MCF 10A (cell line): ENCODE measurements at places on chromosomes 6 and 20. TPM values are rescaled to one million over a fixed set of nuclear protein-coding genes. Genes with fewer than 3 reads are reported as not detected.

DNA sequence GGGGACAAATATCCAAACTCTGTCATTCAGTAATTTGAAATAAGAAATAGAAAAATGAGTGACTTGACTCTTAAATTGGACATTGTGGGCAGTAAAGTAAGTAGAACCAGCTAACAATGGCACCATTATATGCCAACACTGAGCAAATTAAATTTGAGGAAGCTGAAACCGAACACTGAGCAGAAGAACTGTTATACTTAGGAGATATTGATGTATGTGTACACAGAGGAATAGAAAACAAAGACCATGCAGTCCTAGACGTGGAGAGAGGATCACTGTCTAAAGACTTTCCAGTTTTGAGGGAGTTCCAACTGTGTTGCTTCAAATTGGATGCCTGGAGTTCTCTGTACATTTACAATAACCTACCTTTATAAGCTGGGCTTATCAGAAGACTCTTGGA, 427.0 kb upstream of the EYS start:
- no peak for DNase-seq

DNA sequence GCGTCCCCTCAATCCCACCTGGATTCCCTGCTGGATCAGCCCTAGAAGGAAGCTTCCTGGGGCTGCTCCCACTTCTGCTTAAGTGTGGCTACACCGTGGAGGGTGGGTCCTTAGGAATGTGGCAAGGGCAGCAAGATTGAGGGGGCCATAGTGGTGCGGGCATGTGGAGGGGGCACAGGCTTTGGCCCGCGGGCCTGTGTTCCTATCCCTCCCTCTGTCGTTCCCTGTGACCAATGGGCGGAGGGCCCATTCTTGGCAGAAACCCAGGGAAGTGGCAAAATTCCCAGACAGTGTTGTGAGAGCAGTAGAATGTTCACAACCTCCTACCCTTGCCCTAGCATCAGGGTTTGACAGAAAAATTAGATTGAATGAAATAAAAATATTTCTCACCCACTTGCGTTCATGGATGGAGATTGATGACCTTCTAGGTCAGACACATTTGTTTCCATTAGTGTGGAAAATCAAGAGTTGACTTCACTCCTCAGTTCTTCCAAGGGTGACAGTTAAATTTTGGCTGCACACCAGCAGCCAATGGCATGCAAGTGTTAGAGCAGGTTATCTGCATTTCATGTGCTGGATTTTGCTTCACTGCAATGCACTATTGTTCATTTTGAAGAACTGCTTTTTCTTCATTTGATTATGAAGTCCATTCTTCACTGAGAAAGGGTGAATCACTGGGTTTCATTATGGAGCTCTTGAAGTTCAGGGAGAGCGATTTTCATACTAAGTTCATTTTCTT, 49.3 kb upstream of the AHI1 start:
- no peak for DNase-seq

GRCh38 chr20:44075191-44075949, 111.6 kb downstream of the JPH2 start:
- DNase-seq: no peak

- DNase-seq: peak; percentile 28
These were observed 2.0 kb upstream of the ZNFX1 start for GRCh38 chr20:49279677-49280462.

Gene SLC22A3
- total RNA-seq: 0.09 and 0.20 TPM in 2 replicates

- DNase-seq: no peak
These were observed 225.6 kb downstream of the PLCB1 start for GRCh38 chr20:8357703-8358102.

DNA sequence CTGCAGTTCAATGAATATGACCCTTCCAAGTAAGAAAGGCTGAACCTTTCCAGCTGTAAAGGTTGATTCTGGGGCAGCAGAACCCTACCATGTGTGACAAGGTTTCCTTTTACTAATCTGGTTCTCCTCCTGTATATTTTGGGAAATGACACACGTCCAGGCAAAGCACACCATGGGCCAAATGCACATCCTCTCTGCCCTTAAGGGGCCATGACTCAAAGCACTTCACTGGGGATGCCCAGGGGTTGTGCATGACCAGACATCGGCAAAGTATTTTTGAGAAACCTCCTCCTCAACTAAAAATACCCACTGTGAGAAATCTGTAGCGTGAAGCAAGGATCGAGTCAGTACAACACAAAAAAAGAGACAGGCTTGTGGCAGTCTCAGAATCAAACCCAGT, 174.7 kb downstream of the BACH2 start:
- peak; percentile 75 for DNase-seq

Gene HIVEP1
- 19.1 and 27.0 TPM in 2 replicates for total RNA-seq

DNA sequence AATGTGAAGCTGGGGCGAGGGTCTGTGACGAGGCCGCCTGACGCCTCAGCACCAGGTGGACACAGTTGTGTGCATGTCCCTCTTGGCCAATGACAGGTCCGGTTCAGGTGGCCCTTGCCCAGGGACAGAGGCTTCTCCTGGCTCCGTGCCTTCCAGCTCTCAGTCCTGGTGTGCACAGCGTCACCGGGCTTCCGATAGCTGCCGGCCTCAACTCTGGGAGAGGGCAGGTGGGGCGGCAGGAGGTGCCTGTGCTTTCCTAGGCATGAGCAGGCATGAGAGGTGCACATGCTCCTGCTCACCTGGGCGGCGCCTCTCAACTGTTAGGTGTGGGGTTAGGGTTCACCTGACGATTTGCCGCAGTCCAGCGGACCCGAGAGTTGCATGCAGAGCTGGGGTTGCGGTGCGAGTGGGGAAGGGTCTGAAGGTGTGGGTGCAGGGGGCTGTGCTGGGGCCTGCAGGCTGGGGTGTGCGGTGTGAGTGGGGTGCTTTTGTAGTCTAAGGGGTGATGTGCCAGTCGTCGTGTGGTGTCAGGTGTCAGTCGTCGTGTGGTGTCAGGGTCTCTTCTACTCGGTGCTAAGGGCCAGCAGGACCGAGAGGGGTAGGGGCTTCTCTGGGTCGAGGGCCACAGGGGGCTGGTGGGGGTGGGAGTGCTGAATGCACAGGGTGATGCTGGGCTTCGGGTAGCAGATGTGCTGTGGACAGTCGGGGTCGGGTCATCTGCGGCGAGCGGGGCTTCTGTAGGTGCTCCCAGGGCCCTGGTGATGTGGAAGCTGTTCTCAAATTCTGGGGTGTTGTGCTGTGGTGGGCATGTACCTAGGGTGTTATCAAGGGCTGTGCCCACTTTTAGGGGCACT, 3.8 kb upstream of the SOX18 start:
- DNase-seq: no peak

GRCh38 chr20:50787181-50787580, 7.7 kb upstream of the BCAS4 start:
- no peak for DNase-seq

GRCh38 chr20:9286501-9287461, 217.9 kb downstream of the PLCB4 start:
- DNase-seq: peak; percentile 20

Gene SIM1
- not detected in 2 replicates for total RNA-seq

DNA sequence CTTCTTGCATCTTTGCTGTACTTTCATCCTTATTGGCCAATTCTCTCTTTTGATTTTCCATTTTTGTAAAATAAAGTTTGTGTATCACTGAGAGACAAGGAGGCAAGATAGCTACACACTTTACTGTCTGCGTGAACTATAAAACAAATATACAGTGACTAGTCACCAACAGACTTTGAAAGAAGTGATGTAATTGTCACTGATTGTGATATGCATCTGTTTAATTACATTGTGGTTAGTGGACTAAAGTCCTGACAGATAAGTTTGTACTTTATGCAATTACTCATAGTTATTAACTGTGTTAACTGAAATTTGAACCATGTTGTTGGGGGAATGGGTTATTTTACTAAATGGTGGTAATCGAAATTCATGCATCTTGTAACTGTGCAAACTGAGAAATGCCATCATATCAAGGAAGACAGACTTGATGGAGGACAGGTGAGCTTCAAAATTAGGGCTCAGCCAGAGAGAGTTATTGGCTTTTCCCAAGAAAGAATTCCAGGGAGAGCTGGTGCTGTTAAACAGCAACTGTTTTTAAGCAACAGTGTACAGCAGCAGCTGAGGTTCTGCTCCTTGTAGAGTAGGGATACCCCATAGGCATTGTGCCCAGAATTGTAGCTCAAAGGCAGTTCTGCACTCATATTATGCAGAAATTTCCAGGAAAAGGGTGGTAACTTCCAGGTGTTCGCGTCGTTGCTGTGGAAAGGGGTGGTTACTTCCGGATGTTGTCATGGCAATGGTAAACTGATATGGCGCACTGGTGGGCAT, 62.9 kb downstream of the EFHC1 start:
- no peak for DNase-seq

GRCh38 chr6:80460257-80460865, 353.9 kb downstream of the BCKDHB start:
- DNase-seq: no peak

Gene GSTA3
- not detected in 2 replicates for total RNA-seq

- no peak for DNase-seq
These were observed 19.4 kb downstream of the SAMD3 start for GRCh38 chr6:130203370-130203769.

Gene TAGAP
- total RNA-seq: not detected in 2 replicates

DNA sequence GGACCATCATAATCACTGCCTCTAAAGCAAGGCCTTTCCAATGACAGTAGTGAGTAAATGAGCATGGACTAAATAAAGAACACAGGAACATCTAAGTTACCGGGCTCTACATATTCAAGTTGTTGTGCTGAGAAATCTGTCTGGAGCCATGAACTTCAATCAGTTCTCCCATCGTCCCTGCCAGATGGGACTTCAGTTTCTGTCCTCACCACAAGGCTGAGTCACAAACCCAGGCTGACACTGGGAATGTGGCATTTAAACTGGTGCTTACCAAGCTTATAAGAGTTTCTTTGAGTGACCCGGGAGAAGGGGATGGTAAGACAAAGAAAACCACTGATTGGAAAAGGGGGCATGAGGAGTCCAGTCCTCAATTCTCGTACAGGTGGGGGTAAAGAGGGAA, 497.0 kb downstream of the MAFB start:
- DNase-seq: peak; percentile 4

DNA sequence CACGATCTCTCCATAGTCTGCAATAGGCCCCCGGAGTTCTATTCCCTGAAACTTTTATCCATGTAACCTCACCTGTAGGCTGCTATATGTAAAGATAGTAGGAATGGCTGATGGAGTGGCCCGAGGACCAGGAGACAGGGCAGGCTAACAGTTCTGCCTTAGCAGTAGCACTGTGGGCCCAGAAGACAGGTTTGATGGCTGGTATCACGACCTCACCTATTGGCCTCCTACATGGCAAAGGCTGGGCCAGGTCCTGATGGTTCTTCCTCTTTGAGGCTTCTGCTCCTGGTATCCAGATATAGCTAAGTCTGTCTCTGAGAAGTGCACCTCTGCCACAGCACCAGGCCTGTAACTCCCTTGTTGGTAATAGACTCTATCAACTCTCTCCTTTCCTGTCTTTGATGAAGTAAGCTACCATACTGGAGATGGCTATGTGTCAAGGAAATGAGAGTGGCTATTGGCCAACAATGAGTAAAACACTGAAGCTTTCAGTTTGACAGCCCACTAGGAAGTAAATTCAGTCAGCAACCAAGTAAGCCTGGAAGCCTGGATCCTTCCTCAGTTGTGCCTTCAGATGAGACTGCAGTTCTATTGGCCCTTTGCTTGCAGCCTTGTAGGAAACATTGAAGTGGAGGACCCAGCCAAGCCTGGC, 5.7 kb downstream of the SPEF1 start:
- no peak for DNase-seq

Gene CPXM1
- total RNA-seq: not detected in 2 replicates

- no peak for DNase-seq
These were observed 421.8 kb upstream of the JARID2 start for GRCh38 chr6:14824060-14824459.

Gene IER3
- 154 and 192 TPM in 2 replicates for total RNA-seq

- no peak for DNase-seq
These were observed 96.8 kb upstream of the SOX4 start for GRCh38 chr6:21496706-21497105.

Gene TNF
- not detected in 2 replicates for total RNA-seq

Gene NMBR
- total RNA-seq: not detected in 2 replicates

GRCh38 chr6:37816599-37817375, 2.7 kb upstream of the ZFAND3 start:
- DNase-seq: no peak

- no peak for DNase-seq
These were observed 68.2 kb downstream of the FAM120B start for GRCh38 chr6:170374571-170375444.

Gene SLC32A1
- total RNA-seq: not detected in 2 replicates

DNA sequence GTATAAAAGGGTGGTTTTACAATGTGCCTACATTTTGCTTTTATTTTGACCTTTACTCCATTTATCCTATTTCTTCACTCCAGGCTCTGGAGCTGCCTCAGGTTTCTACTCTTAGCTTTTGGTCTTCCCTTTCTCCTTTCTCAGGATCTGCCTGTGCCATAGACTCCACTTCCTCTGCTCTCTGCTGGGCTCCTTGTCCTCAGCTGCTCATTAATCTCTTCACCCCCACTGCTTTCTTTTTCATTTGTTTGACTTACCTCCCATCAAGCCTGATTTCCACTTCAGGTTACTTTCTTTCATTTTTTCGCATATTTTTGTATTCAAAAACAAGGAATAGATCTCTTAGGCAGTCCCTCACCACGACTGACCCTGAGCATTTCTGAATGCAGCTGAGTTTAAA, 106.8 kb downstream of the COL19A1 start:
- DNase-seq: no peak

Gene IMPG1
- total RNA-seq: not detected in 2 replicates

Gene TCF15
- not detected in 2 replicates for total RNA-seq

Gene ULBP1
- not detected in 2 replicates for total RNA-seq

Gene AIF1
- total RNA-seq: not detected in 2 replicates

DNA sequence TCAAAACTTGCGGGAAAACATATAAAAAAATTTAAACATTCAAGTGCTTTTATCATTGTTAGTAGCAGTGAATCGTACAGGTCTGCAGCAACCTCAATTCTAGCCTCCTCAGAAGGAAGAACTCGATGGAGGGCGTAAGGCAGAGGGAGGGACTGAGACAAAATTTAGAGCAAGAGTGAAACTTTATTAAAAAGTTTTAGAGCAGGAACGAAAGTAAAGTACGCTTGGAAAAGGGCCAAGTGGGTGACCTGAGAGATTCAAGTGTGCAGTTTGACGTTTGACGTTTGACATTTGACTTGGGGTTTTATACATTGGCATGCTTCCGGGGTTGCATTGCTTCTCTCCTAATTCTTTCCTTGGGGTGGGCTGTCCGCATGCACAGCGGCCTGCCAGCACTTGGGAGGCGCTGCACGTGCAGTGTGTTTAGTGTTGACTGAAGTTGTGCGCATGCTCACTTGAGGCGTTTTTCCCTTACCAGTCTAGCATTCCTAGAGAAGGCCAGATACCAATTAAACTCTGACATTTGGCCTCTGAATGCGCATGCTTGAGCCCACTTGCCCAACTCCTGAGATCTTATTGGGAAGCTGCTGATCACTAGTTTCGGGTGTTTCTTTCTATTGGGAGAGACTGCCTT, 82.6 kb downstream of the TBX18 start:
- no peak for DNase-seq

- DNase-seq: no peak
These were observed 301.0 kb upstream of the SLC35B3 start for GRCh38 chr6:8736156-8736895.

Gene SLC44A4
- total RNA-seq: not detected in 2 replicates

GRCh38 chr6:16544521-16544920, 216.7 kb downstream of the ATXN1 start:
- DNase-seq: no peak
